Stimulated activated CD8-positive, alpha-beta memory T cell treated with anti-CD3 and anti-CD28 coated beads, Interleukin-7, amount 100 ng/mL, for 4 hours (primary cell): ENCODE measurements at places on chromosomes 16 and 17.

DNA sequence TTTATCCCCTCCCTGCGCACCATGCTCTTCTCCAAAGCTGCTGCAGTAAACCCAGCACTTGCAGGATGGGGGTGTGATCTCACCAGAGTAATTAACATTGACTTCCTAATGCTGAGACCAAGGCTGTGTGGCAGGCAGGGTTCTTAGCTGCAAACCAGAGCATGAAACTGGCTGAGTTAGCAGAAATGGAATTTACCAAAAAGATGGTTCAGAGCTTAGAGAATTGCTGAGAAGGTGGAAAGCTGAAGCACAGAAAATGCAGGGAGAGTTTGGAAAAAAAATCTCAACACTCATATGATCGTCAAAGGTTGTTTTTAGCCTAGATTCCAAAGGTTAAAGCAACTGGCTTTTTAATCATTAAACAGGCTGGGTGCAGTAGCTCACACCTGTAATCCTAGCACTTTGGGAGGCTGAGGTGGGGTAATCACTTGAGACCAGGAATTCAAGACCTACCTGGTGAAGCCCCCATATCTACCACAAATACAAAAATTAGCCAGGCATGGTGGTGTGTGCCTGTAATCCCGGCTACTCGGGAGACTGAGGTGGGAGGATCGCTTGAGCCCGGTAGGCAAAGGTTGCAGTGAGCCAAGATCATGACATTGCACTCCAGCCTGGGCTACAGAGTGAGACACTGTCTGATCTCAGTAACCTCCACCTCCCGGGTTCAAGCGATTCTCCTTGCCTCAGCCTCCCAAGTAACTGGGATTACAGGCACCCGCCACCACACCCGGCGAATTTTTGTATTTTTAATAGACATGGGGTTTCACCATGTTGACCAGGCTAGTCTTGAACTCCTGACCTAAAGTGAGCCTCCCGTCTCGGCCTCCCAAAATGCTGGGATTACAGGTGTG, 6.0 kb upstream of the TXNDC11 start:
- DNase-seq, result no peak

DNA sequence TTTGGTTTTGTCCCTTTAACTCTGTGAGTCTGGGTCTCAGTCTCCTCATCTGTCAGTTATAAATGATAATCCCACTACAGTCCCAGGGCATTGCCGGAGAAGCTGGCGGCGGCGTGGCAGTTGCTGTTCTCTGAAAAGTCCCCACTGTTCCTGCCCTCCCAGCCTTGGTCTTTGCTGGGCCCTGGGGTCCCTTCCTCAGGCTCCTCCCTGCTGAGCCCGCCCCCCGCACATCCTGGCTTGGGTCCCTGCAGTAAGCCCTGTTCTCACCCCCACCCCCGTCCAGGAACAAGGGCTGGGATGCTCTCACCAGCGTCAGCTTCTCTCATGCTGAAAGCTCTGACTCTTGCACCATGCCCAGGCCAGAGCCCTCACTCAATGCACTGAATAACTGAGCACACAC, 35.3 kb upstream of the PEMT start:
- no peak for DNase-seq

GRCh38 chr16:47970291-47970931, 185.4 kb downstream of the ABCC12 start:
- DNase-seq, result no peak

GRCh38 chr17:11495613-11496012, 102.7 kb upstream of the DNAH9 start:
- no peak for DNase-seq

DNA sequence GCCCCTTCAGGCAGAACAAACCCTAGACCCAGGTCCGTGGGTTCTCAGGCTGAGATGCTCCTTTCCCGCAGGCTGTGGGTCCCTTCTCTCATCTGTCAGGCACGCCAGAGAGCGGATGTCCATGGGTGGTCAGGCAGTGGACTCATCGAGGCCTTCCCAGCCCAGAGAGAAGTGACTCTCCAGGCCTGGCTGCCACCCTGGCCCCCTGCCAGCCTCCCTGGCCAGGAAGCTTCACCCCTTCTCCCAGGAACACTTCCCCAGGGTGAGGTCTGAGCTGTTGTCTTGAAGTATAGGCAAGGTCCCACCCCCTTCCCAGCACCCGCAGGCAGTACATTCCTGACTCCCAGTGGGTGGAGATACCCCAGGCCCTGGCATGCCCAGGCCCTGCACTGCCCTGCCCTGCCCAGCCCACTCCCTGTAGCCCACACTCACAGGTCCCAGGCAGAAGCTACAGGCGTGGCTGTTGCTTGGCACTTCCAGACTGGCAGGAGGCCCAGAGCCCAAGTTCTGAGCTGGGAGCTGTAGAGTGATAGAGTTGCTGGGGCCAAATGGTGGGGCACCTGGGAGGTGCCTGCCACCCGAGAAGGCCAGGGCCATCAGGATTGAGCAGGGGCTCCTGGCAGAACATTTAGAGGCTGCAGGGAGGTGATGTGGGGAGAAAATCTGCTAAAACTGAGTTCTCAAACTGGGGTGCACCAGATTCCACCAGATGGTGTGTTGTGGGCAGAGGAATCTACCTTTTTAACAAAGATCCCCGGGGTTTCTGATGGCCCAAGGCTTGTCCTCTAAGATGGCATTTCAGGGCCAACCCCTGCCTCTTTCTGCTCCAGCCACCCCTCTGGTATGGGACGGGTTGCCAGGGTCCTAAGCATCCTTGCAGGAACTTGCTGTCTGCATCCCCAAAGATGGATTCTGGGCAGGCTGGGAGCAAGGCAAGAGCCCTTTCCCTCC, 6.7 kb downstream of the ITGA3 start:
- no peak for DNase-seq

- DNase-seq, result no peak
These were observed 41.3 kb downstream of the GINS3 start for GRCh38 chr16:58433569-58433951.

DNA sequence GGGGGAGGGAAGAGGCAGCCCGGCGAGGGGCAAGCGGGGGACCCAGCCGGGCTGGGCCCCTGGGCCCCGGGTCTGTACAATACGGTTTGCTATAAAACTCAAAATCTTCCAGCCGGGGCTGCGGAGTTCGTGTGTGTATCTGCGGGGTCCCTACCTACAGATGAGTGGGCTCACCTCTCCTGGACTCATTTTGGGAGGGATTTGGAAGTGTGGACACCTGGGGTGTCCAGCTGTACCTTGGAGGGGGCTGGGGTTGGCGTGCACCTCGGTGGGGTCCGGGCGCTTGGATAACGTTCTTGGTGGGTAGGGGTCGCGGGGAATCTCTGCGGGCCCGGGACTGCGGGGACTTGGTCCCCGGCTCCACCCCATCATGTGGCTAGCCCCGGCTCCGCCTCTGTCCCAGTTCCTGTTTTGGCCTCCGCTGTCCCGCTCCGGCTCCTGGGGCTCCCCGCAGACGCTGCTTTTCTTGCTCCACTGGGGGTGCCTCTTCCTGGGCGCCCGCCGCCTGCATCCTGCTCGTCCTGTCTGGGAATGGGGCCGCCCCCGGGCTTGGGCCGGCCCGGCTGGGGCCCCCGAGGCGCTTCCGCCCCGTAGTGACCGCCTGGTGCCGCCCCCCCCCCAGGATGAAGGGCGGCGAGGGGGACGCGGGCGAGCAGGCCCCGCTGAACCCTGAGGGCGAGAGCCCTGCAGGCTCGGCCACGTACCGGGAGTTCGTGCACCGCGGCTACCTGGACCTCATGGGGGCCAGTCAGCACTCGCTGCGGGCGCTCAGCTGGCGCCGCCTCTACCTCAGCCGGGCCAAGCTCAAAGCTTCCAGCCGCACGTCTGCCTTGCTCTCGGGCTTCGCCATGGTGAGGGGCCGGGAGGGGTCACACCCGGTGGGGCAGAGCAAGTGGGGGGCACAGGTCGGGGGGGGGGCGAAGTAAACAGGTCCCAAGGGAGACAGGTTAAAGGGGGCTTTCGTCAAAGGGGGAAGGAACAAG, at the start of gene ORAI3:
Gene ORAI3, plus strand, starts transcription at position 402 of the 983 bp plus-strand sequence. Its CDS starts 222 bp downstream, at position 624.
- DNase-seq, result no peak

GRCh38 chr17:4163951-4164350, 21.0 kb downstream of the CYB5D2 start:
- no peak for DNase-seq

GRCh38 chr17:80890921-80891396, 100.7 kb upstream of the CHMP6 start:
- no peak for DNase-seq

DNA sequence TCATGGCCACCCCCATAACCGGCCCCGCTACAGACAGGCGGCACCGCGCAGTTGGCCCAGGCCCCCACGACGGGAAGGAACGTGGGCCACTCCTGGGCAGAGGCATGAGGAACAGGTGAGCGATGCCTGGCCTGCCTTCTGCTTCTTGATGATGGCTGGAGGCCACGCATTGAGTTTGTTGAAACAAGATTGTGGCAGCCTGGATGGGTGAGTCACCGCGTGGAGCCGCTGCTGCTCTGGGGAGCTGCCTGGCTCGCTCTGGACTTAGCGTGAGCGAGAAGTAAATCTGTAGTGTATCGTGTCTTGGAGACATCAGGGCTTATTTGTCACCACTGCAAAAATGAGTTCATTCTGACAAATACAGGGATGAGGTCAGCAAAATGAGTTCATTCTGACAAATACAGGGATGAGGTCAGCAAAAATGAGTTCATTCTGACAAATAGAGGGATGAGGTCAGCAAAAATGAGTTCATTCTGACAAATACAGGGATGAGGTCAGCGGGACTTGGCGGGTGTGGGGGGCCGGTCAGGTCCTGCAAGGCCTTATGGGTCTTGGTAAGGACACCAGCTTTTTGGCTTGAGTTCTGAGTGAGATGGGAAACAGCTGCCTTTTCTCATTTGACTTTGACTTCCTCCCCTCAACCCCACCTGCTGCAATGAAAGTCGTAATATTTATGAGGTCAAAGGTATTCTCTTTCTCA, 93.0 kb downstream of the SEC14L1 start:
- no peak for DNase-seq

- no peak for DNase-seq
These were observed 241 bp downstream of the DRC3 start for GRCh38 chr17:17972952-17973254.
